ENCODE measurements at places on chromosomes 5 and 9.

DNA sequence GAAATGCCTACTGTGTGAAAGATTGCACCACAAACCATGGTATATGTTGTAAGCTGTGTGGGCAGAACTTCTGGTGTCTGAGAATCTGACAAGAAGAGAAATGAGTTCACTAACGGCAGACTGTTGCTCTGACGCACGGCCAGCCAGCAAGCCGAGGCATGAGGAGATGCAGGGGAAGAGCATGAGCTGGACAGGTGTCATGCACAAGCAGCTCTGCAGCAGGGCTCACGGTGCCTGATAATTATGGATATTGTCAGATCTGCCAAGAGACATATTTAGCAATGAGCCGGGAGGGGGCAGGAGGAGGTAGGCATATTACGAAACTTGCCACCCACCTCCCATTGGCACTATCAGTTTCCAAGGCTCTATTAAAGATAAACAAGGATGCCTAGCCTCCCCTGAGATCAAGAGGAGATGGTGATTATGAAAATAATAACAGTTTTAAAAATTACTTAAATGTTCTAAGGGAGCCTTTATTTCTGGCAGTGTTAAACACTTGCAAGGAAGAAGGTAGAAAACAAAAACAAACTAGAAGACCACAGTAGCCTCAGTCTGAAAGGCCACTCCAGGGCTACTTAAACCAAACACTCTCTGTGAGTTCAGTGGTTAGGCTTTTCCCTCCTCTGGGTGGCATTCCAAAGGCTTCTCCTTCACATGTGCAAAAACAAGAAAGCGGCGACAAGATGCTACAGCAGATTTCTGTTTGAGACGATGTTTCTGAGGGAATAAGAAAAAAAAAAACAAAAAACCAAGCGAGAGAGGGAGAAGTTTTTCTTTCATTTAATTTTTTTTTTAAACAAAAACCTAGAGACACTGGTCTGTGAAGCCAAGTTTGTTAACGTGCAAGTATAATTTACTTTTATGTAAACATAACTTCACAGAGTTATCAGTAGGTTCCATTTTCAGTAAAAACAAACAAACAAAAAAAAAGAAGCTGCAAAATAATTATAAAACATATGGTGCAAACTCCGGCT, 339.5 kb downstream of the BNC2 start:
- DNase-seq = peak; percentile 89

- DNase-seq = no peak
Measured at GRCh38 chr5:96726802-96727201, 64.6 kb downstream of the CAST start.

GRCh38 chr5:657570-657969, 35.6 kb downstream of the TPPP start:
- no peak for DNase-seq

GRCh38 chr5:148458036-148458888, 74.5 kb downstream of the FBXO38 start:
- DNase-seq = no peak

GRCh38 chr5:98734646-98735045, 38.8 kb upstream of the RGMB start:
- no peak for DNase-seq

- DNase-seq = no peak
Measured at GRCh38 chr5:60489377-60489776, 210.6 kb downstream of the DEPDC1B start.

GRCh38 chr9:112149211-112149610, 25.9 kb downstream of the SUSD1 start:
- DNase-seq = no peak

DNA sequence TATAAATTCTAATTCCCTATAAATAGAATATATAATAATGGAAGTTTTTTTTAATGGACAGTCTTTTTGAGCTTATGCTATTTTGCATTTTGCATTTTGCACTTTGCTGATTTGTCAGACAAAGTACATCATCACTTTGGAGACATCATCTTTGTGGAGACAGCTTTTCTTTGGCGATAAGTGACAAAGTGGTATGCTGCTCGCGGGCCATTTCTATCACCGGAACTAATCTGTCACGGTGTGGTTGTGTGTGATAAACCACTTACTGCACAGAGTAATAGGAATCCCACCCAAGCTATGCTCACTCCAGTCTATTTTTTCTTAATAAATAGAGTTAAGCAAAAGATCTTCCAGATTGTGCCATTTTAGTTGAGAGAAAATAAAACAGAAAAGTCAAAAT, 133.1 kb downstream of the MACIR start:
- no peak for DNase-seq

GRCh38 chr5:126015235-126016181, 407.7 kb upstream of the GRAMD2B start:
- no peak for DNase-seq

DNA sequence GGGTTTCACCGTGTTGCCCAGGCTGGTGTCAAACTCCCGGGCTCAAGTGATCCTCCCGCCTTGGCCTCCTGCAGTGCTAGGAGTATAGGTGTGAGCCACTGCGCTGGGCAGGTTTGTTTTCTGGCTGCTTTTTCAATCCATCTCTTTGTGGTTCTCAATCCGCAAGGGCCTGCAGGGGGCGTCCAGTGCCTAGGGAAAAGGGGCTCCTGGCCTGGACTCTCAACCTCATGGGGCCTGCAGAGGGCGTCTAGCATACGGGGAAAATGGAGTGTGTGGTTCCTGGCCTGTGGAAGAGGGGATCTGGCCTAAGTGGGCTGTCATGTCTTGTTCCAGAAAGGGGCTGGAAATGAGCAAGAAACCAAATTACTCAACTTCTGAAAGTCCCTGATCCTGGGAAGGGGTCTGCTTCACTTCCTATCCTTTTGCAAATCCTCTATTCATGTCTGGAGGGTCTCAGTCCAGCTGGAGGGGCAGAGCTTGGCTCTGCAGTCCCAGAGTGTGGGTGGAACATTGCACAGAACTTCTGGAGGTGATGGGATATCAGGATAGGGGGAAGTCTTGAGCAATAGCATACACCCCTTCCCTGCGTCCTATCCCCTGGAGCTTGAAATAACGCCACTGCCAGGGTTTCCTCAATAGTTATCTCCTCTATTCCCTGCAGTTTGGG, 12.7 kb upstream of the CCL27 start:
- no peak for DNase-seq

DNA sequence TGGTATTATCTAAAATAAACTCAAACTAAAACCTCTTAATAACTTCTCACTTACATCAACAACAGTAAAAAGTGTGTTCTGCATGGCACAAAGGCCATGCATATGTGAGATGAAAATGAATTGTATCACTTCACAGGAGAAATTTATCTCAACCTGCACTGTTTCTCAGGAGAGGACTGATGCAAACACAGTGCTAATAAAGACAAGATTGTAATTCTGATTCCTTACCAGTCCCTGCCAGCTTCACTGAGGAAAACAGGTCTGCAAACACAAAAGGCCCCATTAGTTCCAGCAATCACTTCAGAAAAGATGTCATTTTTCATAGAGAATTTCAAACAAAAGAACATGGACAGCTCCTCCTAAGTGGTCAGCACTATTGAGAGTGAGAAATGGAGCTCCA, 117.3 kb upstream of the PDE4D start:
- DNase-seq = no peak

- no peak for DNase-seq
Measured at GRCh38 chr9:81791076-81791475, 101.7 kb upstream of the TLE1 start.
